ENCODE measurements at places on chromosomes 2 and 18.

DNA sequence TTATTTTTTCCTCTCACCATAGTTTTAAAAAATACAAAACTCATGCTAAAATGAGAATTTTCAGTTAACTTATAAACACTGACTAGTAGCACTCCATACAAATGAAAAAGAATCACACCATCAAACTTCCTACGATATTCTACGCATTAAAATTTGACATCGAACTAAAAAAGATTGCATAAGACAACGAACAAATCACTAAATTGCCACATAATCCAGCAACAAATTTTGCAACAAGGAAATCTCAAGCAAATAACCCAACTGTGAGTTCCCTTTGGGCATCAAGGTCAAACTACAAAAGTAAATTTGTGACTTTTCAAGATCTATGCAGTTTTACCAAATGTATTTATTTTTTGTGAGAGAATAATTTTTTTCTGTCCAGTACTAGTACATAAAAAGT lies 1.5 kb downstream of the MAP3K2 start:
- DNase-seq = no peak

DNA sequence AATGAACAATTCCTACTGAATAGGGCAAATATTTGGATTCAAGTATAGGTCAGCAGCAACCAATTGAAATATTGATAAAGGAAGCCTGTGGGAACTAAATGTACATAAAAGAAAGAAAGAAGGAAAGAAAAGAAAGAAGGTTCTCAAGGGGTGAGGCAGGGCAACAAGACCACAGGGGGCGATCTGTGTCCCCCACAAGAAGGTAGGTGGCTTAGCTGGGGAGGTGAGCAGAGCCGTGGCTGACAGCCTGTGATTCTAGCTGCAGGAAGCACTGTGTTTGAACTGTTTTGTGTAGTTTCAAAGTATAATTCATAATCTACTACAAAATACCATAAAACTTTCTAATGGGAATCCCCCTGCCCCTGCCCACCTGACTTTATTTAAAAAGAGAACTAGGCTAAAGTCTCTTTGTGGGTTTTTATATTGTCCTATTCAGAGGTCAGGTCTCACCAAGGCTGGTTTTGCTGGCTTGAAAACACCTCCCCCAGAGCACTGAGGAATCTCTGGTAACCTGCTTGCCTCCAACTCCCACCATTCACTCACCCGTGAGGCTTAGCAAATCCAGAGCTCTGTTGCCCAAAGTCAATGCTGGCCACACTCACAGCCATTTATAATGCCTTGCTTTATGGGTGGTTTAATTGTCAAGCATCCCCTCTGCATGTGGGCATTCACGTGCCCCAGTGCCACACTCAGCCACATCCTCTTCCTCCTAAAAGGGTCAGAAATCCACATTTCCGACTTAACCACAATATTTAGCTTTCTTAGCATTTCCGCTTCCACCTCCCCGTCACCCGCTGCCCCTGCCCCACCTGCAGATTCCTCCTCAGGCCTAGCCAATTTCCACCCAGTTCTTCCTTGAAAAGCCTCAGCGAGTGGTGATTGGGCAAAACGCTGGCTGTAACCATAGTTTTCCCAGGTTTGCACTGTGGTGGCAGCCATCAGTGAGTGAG lies 36.4 kb upstream of the LMAN1 start:
- DNase-seq = peak; percentile 59

GRCh38 chr2:19736191-19736831 lies 165.5 kb downstream of the TTC32 start:
- no peak for DNase-seq

DNA sequence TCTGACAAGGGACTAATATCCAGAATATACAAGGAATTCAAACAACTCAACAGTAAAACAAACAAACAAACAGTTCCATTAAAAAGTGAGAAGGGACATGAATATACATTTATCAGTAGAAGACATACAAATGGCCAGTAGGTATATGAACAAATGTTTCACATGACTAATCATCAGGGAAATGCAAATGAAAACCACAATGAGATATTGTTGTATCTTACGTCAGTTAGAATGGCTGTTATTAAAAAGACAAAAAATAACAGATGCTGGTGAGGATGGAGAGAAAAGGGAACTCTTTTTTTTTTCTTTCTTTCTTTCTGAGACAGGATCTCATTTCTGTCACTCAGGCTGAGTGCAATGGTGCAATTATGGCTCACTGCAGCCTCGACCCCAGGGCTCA lies 175.5 kb downstream of the CAMKMT start:
- DNase-seq = no peak

- DNase-seq = peak; percentile 29
These were observed 55.6 kb upstream of the DLGAP1 start for GRCh38 chr18:4510711-4511110.

DNA sequence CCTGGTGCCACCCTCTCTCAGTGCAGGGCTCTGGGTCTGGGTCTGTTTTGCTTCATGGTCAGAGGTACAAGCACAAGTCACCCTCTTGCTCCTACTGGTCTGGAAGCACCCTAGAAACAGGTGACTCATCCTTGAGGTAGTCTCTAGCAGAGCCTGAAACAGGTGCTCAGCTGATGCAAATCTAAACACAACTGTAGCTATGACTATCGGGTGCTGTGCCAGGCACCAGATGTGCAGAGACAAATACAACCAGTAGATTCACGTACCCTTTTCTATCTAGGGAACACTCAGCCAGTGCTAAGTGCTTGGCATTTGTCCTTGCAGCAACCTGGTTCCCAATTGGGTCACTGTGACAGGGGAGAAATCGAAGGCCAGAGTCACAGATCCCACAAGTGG lies 140.9 kb upstream of the MYCN start:
- no peak for DNase-seq

- no peak for DNase-seq
These were observed 57.1 kb upstream of the OTOS start for GRCh38 chr2:240197462-240198139.

DNA sequence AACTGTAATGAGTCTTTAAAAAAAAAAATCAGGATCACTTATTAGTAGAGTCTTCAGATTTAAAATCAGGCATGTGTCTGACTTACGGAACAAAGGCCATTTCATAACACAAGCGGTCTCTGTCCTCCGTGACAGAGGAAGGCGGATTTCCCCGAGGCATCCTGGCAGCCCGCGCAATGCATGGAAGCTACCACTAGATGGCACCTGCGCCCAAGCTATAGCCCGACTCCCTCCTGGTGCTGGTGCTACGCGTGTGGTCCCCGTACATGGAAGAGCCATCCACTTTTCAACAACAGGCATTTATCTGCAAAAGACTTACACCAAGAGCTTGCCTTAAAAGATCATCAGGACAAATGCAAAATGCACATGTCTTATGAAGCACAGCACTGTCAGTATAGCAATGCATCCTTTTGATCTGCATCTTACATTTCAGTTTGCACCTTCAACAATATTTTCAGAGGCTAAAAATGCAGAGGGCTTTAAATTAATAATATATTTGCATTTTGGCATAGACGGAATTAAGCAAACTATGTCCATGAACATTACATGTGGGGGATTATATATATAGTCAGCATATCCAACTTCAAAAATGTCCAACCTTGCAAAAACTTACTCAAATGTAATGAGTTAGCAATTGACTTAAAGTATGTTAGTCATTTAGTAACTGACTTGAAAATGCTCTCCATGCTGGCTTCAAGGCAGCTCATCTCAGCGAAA lies 96.0 kb downstream of the ZNF516 start:
- peak; percentile 85 for DNase-seq

GRCh38 chr18:68937029-68937599 lies 139.2 kb downstream of the CCDC102B start:
- no peak for DNase-seq

GRCh38 chr2:43419243-43419642 lies 176.6 kb downstream of the THADA start:
- DNase-seq = no peak

GRCh38 chr2:125240870-125241269 lies 1215.8 kb downstream of the CNTNAP5 start:
- no peak for DNase-seq

GRCh38 chr18:26717123-26717719 lies 148.3 kb downstream of the AQP4 start:
- DNase-seq = no peak

Measured in NCI-H69 (cell line).